ENCODE measurements at places on chromosomes 3 and 15.
A peak's percentile ranks its signal among the peaks of the same experiment; 100 is the strongest.

DNA sequence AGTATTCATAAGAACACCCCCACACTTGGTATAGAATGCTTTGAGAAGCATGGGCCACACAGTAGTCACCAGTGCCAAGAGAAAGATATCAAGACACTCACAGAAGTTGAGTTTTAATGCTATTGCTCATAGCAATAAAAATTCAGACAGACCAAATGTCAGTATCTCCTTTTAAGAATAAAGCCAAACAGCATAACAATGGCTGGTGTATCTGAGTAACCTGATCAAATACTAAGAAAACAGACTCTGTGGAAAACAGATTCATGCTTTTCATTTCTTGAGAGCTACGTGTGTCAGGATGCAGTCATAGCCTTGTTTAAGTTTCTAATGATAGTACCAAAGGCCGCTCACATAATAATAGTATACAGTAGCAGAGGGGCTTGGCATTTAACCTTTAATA, 778.5 kb downstream of the MECOM start:
- DNase-seq: peak; percentile 74

- peak; percentile 93 for DNase-seq
These were observed 24.7 kb downstream of the ARHGAP31 start for GRCh38 chr3:119318876-119319275.

GRCh38 chr3:622314-622713, 425.8 kb downstream of the CHL1 start:
- DNase-seq: no peak

DNA sequence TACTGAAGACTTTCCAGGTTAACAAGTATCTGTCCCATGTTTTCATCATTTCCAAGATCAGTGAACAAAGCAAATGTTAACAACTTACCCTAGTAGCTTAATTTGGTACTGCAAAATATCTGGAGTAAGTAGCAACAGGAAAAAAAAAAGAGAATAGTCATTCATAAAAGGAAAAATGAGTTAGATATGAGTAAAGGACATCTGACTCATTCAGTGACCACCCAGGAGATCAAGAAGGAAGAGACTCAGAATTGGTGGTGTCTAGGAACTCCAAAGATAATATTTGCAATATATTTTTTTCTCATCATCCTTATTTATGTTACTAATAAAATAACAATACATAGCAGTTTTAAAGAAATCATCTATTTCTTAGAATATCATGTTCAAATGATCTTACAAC, 253.8 kb upstream of the COL8A1 start:
- DNase-seq: peak; percentile 56

GRCh38 chr3:67635257-67635656, 19.2 kb downstream of the SUCLG2 start:
- peak; percentile 91 for DNase-seq

- peak; percentile 77 for DNase-seq
These were observed 68.3 kb upstream of the TBC1D5 start for GRCh38 chr3:17810759-17811158.

DNA sequence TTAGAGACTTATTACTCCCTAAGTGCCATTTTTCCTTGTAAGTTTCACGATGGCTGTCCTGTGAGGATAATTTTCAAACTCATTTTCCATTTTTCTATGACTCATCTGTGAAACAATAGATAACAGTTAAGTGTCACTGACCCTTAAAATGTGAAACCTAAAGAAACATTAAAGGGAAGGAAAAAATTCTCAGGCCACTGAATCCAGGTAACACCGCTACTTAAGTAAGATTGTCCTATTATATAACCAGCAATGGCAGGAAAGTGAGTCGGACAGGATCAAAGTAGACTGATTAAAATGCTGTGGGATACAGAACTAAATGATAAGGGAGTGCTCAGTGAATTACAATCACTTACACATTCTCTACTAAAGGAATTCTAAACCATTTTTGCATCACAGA, 12.4 kb downstream of the PLD1 start:
- no peak for DNase-seq

DNA sequence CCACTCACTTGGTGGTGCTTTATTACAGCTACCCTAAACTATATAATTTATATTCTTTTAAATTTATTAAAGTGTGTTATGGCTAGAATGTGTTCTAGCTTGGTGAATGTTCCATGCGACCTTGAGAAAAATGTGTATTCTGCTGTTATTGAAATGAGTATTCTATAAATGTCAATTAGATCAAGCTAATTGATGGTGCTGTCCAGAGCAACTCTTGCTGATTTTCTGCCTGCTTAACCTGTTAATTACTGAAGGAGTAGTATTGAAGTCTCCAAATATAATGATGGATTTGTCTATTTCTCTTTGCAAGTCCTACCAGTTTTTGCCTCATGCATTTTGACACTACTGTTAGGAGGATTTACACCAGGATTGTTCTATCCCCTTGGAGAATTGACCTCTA, 3.2 kb upstream of the TEX9 start:
- no peak for DNase-seq

DNA sequence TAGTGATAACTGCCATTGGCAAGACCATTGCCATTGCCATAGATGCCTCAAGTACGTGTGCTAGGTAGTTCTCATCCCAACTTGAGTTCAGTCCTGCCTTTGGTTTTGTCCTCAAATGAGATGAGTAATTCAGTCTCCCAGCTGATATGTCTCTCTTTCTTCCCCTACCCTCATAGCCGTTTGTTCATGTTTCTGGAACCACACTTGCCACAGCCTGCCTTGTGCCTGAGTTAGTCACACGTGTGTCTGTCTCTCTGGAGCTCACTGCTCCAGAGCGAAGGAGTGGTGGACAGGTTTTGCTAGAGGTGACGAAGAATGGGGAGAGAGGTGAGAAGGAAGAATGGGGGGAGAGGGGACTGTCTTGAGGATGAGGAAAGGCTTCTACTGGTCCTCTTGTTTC, 88.0 kb upstream of the IGF1R start:
- DNase-seq: no peak

DNA sequence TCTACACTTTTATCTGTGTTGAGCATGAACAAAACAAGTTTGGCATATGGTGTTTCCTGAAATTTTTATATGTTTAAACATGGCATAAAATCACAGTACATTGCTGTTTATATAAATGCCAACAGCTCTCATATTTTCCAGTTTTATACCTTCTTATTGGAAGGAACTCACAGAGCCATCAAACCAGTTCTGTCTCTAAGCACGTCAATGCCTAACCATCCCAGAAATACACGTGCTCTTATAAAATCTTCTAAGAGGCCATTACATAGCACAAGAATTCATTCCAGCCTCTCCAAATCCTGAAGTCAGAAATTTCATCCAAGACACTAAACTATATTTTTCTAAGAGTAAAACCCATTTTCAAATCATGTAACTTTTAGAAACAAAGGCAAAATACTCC, 20.8 kb downstream of the SLC9A9 start:
- DNase-seq: no peak

GRCh38 chr3:149983628-149984027, 12.9 kb upstream of the PFN2 start:
- DNase-seq: no peak

DNA sequence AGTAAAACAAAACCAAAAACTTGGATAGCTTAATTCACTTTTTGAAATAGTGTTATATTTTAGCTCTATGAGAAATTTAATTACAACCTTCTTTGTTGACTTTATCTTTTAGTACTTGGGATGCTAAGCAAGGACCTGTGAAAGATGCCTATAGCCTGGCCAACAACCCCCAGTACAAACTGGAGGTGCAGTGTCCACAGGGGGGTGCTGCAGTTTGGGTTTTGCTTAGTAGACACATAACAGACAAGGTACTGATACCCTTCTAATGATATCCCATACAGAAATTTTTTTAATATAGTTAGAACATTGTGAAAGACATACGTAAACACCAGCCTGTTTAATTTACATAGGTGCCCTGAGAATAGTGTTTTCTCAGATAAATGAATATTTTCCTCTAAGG, 35.3 kb downstream of the CAPN7 start:
- peak; percentile 7 for DNase-seq

GRCh38 chr3:35649405-35649804, 10.1 kb downstream of the ARPP21 start:
- DNase-seq: no peak

DNA sequence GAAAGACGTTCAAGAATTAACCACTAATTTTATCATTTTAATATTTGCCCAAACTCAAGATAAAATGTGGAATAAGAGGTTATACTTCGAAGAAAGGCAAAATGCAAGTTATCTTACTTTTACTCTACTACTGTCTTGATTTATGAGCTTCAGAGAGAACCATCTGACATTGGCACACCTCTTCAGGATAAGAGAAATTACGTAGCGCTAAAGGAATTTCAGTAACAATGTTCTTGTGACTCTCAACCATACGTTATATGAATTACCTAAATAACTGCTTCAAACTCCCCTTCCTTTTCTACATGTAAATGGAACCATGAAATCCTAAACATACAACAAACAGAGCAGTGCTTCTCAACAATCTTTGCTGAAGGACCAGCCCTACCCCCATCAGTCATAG, 96.8 kb downstream of the ZNF385D start:
- peak; percentile 56 for DNase-seq

DNA sequence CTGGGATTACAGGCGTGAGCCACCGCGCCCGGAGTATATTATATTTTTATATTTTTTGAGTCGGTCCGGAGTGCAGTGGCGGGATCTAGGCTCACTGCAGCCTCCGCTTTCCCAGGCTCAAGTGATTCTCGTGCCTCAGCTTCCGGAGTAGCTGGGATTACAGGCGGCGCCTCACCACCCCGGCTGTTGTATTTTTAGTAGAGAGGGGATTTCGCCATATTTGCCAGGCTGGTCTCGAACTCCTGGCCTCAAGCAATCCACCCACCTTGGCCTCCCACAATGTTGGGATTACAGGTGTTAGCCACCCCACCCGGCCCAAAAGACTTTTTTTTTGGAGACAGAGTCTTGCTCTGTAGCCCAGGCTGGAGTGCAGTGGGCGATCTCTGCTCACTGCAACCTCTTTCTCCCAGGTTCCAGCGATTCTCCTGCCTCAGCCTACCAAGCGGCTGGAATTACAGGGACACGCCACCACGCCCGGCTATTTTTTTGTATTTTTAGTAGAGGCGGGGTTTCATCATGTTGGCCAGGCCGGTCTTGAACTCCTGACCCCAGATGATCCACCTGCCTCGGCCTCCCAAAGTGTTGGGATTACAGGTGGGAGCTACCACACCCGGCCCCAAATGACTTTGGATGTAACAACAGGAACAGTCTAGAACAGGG, 1.0 kb downstream of the ZNF589 start:
- DNase-seq: no peak

DNA sequence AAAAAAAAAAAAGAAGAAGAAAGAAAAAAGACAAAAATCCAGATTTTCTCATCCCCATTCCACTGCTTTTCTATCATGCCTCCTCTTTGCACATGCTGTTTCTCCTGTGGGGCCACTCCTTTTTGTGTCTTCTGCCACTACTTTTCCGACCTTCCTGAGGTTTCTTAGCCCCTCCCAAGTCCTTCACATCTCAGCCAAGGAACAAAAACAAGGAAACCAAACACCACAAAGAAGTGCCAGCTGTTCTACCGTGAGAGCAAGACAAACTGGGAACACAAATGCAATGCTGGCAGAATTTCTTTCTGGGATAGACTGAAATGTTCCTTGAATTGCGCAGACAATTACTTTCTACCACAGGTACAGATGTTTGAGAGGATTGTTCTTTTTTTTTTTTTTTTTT, 83.2 kb downstream of the MB21D2 start:
- no peak for DNase-seq

DNA sequence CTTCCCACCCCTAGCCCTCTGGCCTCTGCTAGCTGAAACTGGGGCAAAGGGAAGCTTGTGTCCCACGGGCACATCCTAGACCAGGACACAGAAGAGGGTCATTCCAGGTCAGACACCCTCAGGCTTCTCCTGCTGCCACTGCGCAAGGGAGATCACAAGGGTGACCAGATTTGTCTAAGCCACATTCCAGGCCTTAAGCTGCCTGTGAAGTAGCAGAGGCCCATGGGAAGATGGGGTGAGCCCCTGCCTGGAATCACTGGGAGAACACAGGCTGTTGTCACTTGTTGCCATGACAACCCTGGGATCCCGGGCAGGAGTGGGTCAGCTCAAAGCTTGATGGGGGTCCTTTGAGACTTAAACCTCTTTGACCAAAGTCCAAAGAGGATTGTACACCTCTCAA, 10.8 kb downstream of the STRA6 start:
- no peak for DNase-seq

GRCh38 chr15:28111543-28111942, 12.4 kb upstream of the OCA2 start:
- DNase-seq: no peak

GRCh38 chr15:68201879-68202261, 3.3 kb downstream of the CALML4 start:
- no peak for DNase-seq

DNA sequence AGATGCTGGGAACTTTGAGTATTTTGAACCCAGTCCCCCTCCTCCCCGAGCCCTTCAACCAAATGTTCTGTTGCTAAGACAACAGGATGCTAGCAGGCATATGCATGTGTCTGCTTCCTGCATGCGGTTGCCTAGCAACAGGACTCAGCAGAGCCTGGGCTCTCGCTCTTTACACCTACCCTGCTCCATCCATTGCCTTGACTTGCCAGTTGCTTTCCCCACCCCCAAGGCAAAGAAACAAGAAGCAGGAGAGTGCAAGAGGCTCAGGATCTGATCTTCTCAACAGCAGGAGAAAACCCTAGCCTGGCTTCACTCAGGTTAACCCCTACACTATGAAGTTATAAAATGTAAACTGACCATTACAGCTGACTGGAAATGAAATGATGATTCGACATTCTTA, 393.0 kb downstream of the IGSF11 start:
- DNase-seq: no peak

GRCh38 chr3:39750712-39751111, 58.7 kb upstream of the MYRIP start:
- no peak for DNase-seq

GRCh38 chr15:60893886-60894285, 335.2 kb downstream of the RORA start:
- no peak for DNase-seq

- no peak for DNase-seq
These were observed 304.1 kb upstream of the MME start for GRCh38 chr3:154775821-154776548.

- DNase-seq: no peak
These were observed 48.8 kb upstream of the TOP2B start for GRCh38 chr3:25713341-25713985.

- DNase-seq: peak; percentile 58
These were observed 3.9 kb downstream of the RTP3 start for GRCh38 chr3:46501702-46502101.

DNA sequence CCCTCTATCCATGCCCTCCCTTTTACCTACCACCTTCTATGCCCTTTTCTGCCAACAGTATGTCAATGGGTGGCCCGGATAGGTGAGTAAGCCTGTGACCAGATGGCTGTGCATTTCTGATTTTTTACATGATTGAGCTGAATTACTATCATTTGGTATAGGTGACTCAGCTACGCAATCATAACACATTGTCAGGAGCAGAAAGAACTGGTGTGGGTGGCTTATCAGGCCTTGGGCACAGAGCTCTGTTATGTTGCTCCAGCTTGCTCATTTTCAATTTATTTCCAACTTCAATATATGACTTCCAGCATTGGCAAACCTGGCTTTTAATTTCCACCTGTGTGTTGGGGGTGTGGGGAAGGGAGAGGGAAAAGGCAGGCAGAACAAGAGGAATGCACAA, 86.6 kb upstream of the AGBL1 start:
- no peak for DNase-seq

GRCh38 chr15:38441130-38441519, 12.8 kb upstream of the FAM98B start:
- no peak for DNase-seq

GRCh38 chr3:155334914-155335723, 41.6 kb upstream of the STRIT1 start:
- no peak for DNase-seq
